ENCODE measurements at places on chromosomes 4 and X.
A peak's percentile ranks its signal among the peaks of the same experiment; 100 is the strongest.

DNA sequence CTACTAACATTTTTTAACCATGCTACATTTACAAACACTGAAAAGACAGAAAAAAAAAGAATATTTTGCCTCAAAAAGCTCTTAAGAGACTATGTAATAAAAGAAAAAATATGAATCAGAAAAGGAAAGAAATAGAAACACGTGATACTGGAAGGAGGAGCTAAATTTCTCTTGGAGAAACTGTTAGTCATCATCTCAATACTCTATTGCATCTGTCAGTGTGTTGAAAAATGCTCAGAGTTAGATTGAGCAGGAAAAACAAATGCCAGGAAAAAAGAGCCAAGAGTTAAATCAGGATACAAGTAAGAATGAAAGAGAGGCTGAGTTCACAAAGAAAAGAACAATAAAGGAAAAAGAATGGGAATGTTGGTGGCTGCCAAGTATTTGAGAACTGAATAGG is 2.6 kb downstream of the RAB28 start:
- peak; percentile 1 for DNase-seq

DNA sequence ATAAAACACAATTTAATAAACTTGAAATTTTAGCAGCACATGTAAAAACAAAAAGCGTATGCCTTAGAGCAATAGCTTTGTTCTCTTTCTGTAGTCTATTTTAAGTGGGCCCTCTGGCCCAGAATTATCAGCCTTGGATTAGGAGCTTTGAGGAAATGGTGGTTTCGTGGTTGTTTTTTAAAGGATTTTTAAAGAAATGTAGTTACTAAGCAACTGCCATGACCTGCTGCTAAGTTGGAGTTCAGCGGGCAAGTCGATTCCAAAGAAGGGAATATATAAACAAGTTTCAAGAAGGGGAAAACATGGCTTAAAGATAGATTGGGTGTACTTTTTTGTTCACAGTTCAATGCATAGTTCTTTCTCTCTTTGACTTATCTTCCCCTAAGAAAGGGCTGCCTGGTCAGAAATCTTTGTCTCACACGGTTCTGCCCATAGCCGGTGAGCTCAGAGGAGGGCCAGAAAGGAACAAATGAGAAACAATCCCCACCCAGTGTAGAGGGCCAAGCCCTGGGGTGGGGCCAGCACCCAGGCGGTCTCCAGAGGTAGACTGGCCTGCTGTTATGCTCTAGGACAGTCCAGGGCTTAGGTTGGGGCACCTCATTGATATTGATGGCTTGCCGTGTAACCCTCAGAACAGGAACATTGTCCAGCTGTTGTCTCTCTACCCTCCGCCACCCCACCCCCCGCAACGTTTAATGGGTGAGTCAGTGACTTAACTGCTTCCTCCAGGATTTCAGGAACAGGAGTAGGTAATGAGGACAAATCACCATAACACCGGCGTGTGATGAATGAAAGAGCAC is 32.5 kb downstream of the DLG3 start:
- no peak for DNase-seq

DNA sequence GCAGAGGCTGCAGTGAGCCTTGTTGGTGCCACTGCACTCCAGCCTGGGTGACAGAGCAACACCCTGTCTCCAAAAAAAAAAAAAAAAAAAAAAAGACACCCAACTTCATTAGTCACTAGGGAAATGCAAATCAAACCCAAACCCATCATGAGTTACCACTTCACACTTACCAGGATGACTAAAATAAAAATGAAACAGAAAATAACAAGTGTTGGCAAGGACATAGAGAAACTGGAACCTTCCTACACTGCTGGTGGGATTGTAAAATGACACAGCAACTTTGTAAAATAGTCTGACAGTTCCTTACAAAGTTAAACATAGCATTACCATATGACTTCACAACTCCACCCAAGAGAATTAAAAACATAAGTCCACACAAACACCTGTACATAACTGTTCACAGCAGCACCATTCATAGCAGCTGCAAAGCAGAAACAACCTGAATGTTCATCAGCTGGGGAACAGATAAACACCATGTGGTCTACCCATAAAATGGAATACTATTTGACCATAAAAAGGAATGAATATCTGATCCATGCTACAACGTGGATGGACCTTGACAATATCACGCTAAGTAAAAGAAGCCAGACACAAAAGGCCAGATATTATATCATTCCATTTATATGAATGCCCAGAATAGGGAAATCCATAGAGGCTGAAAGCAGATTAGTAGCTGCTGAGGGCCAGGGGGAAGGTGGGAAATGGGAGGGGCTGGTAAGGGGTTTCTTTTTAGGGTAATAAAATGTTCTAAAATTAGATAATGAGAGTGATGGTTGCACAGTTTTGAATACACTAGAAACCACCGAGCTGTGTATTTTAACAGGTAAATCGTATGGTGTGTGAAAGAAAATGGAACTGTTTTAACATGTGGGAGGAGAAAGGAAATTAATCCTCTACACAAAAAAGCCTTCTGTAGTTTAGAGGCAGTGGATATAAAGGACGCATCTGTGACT is 18.3 kb downstream of the CD99L2 start:
- peak; percentile 69 for DNase-seq

DNA sequence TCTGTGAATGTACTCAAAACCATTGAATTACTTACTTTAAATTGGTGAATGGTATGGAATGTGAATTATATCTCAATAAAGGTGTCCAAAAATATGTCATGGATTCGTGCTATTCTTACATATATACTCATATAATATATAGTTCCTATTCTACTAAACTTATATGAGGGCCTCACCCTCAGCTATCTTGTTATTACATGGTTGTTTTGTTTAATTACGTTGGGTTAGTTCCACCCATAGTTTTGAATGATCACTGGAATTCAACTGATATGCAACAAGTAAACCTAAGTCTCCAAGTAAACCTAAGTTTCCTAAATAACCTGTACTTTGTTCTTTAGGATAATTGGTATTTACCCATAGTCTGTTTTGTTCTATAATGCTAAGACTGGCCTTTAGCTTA is 30.6 kb upstream of the CD99L2 start:
- no peak for DNase-seq

DNA sequence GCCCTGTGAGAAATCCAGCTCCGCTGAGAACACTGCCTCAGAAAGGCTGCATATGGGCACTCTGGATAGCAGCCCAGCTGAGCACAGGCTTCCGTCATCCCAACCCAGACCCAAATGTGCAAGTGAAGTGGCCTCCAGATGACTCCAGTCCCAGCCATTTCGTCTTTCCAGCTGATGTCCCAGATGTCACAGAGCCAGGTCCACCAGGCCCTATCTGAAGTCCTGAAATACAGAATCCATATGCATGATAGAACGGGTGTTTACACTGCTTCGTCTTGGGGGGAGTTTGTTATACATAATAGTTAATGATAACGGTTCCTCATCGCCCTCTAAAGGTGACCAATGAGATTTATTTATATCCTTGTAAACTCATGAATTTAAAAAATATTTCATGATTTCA is 72.6 kb upstream of the TRIM2 start:
- DNase-seq, result no peak

GRCh38 chr4:32525420-32525819 is 1805.3 kb downstream of the PCDH7 start:
- DNase-seq, result no peak

DNA sequence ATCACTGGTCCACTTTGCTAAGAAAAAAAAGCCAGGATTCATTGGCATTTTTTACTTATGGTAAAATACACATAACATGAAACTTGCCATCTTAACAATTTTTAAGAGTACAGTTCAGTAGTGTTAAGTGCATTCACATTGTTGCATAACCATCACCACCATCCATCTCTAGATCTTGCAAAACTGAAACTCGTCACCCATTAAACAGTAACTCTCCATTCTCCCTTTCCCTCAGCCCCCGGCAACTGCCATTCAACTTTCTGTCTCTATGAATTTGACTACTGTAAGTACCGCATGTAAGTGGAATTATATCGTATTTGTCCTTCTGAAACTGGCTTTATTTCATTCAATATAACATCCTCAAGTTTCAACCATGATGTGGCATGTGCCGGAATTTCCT is 56.3 kb upstream of the LNX1 start:
- no peak for DNase-seq

GRCh38 chr4:98540803-98541202 is 117.6 kb downstream of the TSPAN5 start:
- DNase-seq, result no peak

GRCh38 chr4:101020956-101021355 is 326.4 kb downstream of the PPP3CA start:
- peak; percentile 76 for DNase-seq

Measured in activated CD4-positive, alpha-beta T cell treated with anti-CD3 and anti-CD28 coated beads, Interleukin-2, Interleukin-6, amounts not matched to agents 100 ng/mL and 50 ng/mL, durations not matched to agents 16 hours and 8 hours (primary cell).